ENCODE measurements at places on chromosomes 16 and 17.

DNA sequence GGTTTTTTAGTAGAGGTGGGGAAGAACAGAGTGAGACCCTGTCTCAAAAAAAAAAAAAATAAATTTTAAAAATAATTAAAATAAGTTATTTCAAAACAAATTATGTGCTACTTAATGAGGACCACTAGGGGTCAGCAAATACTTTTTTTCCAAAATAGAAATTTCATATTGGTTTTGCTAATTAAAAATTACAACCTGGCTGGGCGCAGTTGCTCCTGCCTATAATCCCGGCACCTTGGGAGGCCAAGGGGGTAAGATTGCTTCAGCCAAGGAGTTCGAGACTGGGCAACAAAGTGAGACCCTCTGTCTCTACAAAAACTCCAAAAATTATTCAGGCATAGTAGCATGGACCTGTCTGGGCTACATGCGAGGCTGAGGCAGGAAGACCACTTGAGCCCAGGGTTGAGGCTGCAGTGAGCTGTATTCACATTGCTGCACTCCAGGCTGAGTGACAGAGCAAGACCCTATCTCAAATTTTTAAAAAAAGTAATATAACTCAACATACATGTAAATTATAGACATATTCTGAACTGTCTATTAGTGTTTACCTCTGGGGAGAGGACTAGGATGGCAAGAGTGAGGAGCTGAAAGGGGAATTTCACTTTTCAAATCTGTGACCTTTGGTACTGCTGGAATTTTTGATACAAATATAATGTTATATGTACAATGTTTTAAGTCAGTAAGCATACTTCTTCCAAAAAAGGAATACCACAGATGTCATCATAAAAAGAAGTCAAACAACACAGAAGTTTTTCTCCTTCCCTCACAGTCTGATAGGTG, 8.1 kb downstream of the MEIOB start:
- no peak for DNase-seq

DNA sequence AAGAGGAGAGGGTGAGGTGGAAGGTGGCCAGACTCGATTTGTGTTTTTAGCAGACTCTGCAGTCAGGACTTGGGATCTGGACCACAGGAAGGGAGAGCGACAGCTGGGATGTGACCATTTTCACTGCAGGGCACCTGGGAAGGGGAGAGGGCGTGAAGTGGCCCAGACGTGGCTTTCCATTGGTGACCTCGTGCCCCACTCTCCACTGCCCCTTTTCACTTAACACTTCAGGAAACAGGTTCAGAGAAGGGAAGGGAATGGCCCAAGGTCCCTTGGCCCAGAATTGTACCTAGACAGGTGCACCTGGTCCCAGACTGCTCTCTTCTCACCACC, 22.9 kb upstream of the MPRIP start:
- no peak for DNase-seq

- no peak for DNase-seq
Observed at GRCh38 chr16:49419862-49420261, 46.3 kb downstream of the C16orf78 start.

GRCh38 chr17:40366861-40367518, 2.5 kb upstream of the GJD3 start:
- DNase-seq, result no peak

DNA sequence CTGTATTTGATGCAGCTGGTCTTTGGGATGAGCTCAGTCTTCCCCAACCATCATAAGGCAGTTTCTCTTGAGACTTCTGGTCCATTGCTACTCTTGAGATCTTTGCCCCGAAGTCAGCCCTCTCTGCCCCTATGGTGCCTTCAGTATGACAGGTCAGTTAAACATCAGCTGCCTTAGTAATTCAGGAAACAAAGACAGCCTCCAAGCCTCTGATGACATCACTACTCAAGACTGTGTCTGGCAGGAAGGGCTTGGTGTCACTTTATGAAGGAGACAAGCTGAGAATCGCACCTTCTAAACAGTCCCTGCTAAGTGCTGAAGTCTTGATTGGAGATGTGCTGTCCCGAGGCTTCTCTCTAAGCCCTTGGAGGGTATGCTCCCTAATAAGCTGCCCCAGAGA, 104.9 kb upstream of the TBX2 start:
- DNase-seq, result no peak

- no peak for DNase-seq
Observed at GRCh38 chr17:41492771-41493170, 3.1 kb upstream of the KRT36 start.

- no peak for DNase-seq
Observed at GRCh38 chr16:55133654-55134053, 190.3 kb upstream of the IRX6 start.

DNA sequence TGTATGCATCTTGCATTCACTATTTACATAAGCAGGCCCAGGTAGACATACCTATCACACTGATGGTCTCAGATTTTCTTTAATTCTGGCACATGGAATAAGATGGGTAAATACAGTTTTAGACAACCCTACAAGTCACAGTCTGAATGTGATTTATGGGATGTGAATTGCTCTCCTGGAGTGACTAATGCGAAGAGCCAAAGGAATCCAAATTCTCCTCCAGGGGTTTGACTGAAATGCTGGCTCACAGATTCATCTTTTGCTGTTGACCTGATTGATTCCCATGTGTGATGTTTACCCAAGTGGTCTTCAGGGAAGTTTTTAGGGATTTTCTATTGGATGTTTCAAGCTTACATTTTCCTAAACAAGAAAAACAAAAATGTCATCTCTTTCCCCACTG, 277.9 kb upstream of the MON1B start:
- DNase-seq, result no peak

DNA sequence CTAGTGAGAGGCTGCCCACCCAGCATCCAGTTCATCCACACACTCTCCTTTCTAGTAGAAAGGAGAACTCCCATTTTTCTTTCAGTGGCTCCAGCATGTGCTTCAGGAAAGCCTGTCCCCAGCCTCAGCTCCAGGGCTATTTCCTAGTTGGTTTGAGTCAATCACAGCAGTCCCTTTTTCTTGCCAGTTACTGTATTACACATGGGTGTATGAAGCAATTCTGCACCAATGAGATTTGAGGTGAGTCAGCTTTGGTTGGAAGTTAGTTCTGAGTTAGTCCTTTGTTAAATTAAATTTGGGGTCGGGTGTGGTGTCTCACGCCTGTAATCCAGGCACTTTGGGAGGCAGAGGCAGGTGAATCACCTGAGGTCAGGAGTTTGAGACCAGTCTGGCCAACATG, 24.8 kb downstream of the RAD51D start:
- DNase-seq, result no peak

- DNase-seq, result no peak
Observed at GRCh38 chr17:64291268-64291851, 28.3 kb upstream of the TEX2 start.

DNA sequence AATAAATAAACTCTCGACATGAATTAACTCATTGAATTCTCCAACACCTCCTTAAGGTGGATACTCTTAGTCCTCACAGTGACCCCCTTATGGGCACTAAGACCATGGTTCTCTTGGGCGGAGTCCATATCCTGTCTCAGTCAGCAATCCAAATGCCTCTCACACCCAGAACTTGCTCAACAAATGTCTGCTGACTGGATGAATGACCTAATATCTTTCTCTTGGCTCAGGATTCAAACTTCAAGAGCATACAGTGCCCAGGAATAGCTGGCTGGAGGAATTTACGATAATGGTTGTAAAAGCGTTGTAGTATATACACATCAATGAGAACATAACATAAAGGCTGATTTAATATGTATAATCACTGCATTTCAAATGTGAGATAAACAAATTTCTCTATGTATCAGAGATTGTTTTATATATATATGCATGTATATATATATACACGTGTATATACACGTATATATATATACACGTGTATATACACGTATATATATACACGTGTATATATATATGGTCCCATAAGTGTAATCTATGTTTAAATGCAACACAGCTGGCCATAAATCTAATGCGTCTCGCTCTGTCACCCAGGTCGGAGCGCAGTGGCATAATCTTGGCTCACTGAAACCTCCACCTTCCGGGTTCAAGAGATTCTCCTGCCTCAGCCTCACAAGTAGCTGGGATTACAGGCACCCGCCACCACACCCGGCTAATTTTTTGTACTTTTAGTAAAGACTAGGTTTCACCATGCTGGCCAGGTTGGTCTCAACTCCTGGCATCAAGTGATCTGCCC, 6.5 kb upstream of the UBB start:
- DNase-seq, result no peak

DNA sequence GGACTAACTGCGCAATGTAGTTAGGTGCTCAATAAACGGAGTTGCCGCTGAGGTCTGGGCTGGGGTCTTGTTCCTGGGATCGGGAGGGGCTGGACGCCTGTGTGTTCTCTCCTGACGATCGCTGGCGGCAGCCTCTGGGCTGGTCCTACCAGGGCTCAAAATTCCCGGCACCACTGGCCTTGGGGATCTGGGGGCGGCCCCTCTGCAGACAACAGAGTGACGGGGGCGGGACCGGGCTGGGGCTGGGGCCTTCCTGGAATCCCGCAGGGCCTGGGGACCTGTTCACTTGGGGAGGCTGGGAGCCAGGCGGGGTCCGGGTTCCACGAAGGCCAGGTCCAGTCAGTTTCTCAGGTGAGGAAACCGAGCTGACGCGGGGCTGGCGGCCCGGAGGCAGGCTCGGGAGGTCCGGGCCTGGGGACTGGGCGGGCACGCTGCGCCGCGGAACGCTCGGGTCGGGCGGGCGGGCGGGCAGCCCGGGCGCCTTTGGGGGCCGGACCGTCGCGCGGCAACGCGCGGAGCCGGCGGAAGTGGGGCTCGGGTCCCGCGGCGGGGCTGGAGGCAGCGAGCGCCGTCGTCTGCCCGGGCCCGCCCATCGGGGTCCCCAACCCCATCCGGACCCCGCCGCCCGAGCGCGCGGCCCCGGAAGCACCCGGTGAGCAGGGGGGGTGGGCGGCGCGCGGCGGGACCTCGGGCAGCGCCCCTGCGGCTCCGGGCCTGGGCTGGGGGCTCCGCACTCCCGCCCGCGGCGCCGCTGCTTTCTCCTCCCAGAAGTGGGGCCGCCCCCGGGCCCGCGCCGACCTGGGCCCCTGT, at the start of gene PIGQ:
Gene PIGQ (plus strand): TSS at position 524 of the 810 bp plus-strand sequence. CDS start 4,107 bp downstream, outside the sequence.
- peak; percentile 47 for DNase-seq

DNA sequence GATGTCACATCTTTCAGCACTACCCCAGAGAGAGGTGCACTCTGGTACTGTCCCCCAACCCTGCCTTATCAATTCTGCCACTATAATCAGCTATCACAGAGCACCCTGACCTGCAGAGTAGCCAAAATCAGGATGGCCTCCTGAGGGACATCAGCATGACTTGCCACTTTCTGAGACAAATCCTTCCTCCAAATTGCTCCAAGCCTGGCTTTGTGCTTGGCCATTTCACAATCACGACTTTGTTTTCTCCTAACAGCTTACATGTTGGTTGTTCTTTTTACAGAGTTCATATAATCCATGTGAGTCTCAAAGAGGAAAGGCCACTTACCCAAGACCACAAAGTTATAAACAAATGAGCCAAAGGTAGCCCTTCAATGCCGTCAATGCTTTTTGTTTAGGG, 449.0 kb upstream of the CDH5 start:
- DNase-seq, result no peak

GRCh38 chr16:24834459-24835335, 11.1 kb upstream of the SLC5A11 start:
- no peak for DNase-seq

- no peak for DNase-seq
Observed at GRCh38 chr16:3249451-3249850, 7.0 kb downstream of the MEFV start.

GRCh38 chr17:1948517-1948825, 76.7 kb downstream of the RTN4RL1 start:
- no peak for DNase-seq

- no peak for DNase-seq
Observed at GRCh38 chr16:75456971-75457370, 7.5 kb downstream of the TMEM170A start.

DNA sequence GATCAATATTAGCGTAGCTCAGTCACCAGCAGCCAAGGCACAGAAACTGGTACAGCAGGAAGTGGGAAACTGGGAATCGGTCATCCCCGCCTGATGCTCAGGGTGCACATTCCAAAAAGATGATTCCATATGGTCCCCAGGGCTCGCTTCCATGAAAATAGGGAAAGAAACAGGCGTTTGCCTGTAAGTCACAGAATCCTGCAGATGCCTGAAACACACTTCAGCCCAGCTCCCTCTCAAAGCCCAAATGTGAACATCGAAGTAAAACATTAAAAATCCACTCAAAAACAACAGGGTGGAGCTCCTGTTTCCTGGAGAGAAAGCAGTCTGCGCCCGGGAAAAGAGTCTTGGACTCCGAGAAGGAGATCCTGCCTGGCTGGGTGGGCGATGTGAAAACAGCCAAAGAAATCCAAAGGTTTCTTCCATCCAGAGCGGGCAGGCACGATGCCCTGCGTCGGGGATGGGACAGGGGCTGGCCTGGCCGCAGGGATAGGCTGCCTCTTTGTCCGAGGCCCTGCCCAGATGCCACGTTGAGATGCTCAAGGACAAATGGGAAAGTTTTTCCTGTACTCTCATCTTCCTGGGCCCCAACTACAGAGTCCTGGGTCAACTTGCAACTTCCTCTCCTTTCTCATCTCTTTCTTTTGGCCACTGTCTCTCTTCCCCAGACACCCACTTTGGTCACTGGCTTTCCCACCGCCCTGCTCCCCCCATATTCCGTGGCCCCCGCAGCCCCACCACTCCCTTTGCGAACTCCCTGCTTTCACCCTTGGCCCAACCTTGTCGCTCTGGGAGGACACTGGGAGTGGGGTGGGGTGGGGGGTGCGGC, 743 bp downstream of the WIPI1 start:
- DNase-seq, result no peak

- no peak for DNase-seq
Observed at GRCh38 chr17:77119668-77120301, 21.0 kb upstream of the SEC14L1 start.

GRCh38 chr17:17165666-17166308, 40.3 kb downstream of the PLD6 start:
- DNase-seq, result no peak

DNA sequence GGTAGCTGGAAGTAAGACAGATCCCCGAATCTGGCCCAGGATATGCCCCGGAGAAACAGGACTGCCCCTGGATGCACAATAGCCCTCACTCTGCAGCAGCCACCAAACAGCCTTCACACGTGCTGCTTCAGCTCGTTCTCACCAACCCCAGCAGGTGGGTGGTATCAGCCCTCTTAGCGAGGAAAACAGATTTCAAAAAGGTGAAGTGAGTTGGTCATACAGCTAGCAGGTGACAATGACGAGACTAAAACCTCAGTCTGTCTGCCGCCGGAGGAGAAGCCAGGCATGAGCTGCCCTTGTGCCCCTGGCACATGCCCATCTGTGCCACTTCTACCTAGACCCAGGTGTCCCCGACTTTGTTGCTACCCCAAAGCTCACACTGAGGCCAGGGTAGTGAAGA, 92.4 kb downstream of the YPEL2 start:
- no peak for DNase-seq

DNA sequence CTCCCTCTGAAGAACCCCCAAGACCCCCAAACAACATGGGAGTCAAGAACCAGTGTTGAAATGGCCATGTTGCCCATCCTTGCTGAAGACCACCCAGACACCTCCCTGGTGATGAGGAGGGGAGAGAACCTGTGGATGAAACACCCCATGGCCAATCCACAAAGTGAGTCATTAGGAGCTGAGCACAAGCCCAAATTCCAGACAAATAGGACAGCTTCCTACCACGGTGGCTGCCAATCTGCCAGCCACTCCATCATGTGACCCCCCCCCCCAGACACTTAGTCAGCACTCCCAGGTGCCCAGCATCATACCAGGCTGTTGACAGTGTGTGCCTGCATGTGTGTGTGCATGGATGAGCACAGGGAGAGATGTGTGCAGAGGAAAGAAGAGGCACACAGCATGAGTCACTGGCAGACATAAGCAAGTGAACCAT, 26.4 kb upstream of the RPL38 start:
- DNase-seq, result no peak

Data from activated CD8-positive, alpha-beta memory T cell treated with anti-CD3 and anti-CD28 coated beads for 48 hours (primary cell).